ENCODE measurements at places on chromosomes 12 and 14. TPM values are rescaled to one million over a fixed set of nuclear protein-coding genes. Genes with fewer than 3 reads are reported as not detected.

GRCh38 chr14:103699901-103700752 lies 15.1 kb downstream of the XRCC3 start:
- DNase-seq, result no peak

GRCh38 chr14:104105822-104106470 lies 20.4 kb downstream of the ASPG start:
- DNase-seq, result no peak

DNA sequence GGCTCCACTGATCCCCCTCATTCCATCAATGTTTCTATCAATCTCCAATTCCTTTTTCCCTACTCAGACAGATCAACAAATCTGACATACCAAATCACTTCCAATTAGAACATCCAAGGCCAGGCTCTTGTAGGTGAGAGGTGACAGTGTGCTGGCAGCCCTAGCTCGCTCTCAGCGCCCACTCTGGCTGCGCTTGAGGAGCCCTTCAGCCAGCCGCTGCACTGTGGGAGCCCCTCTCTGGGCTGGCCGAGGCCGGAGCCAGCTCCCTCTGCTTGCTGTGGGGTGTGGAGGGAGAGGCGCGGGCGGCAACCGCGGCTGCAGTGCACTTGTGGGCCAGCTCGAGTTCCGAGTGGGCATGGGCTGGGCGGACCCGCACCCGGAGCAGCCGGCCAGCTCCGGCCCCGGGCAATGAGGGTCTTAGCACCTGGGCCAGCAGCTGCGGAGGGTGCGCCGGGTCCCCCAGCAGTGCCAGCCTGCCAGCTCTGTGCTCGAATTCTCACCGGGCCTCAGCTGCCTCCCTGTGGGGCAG lies 6.0 kb upstream of the ITPR2 start:
- no peak for DNase-seq

GRCh38 chr14:50001999-50002925 lies 109.4 kb downstream of the ARF6 start:
- DNase-seq, result peak; percentile 58

- DNase-seq, result no peak
Observed at GRCh38 chr12:76542908-76543307, 16.7 kb downstream of the OSBPL8 start.

DNA sequence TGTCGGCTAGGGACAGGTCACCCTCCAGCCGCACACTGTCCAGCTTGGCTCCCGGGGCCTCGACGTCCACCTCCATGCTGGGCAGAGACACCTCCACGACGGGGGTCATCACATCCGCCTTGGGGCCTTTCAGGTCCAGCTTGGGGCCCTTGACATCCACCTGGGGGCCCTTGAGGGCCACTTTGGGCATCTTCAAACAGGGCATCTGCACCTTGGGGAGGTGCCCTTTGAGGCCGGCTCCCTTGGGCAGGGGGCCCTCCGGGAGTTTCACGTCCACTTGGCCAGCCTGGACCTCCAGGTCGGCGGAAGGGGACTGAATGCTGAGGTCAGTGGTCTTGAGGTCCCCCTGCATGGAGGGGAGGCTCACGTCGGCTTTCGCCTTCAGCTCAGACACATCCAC lies 17.9 kb downstream of the PLD4 start:
- DNase-seq, result no peak

DNA sequence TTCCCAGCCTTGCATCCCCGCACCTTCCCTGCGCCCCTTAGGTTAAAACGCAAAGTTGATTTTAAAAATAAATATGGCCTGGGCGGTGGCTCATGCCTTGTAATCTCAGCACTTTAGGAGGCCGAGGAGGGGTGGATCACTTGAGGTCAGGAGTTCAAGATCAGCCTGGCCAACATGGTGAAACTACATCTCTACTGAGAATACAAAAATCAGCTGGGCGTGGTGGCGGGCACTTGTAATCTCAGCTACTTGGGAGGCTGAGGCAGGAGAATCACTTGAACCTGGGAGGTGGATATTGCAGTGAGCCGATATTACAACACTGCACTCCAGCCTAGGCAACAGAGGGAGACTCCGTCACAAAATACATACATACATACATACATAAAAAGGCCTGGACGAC lies 96.0 kb downstream of the GCH1 start:
- DNase-seq, result no peak

- DNase-seq, result no peak
Observed at GRCh38 chr12:51496895-51497294, 72.3 kb downstream of the SLC4A8 start.

GRCh38 chr12:132506328-132507160 lies 16.6 kb downstream of the FBRSL1 start:
- DNase-seq, result peak; percentile 78

- DNase-seq, result no peak
Observed at GRCh38 chr14:75453817-75454434, 26.1 kb downstream of the JDP2 start.

DNA sequence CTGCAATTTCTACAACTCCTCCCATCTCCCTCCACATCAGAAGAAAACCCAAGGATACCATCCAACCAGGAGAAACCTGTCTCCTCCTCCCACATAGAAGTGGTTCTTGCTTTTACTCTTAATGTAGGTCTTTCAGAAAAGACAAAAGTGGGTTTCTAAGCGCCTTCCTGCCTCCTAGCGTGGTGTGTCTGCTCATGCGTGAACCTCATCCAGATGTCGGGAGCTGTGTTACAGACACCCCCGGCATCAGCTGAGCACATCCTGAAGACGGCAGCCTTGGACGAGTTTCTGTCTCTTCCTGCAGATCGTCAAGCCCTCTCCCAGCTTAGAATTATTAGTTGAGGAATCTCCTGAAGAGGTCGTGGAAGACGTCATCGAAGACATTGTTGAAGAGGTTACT lies 9.5 kb downstream of the LRRC43 start:
- no peak for DNase-seq

DNA sequence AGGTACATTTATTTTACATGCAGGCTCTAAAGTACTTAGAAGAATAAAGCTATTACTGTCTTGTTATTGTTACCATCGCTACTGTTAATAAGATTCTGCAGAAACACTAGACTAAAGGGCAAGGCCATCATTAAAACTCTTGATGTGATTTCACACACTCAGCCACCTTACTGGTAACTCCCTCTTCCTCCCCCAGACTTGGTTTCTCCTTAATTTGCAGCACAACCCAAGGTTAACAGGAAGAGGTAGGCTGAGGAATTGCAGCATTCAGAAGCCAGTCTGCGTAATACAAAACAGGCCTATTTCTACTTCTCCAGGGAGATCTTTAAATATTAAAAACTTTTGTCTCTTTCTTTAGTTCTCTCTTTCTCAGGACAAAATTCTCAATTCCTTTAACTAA lies 210.3 kb downstream of the BTG1 start:
- DNase-seq, result no peak

- peak; percentile 37 for DNase-seq
Observed at GRCh38 chr12:123024819-123025391, 44.4 kb downstream of the ARL6IP4 start.

- DNase-seq, result peak; percentile 88
Observed at GRCh38 chr12:106113042-106113441, 25.7 kb downstream of the NUAK1 start.

DNA sequence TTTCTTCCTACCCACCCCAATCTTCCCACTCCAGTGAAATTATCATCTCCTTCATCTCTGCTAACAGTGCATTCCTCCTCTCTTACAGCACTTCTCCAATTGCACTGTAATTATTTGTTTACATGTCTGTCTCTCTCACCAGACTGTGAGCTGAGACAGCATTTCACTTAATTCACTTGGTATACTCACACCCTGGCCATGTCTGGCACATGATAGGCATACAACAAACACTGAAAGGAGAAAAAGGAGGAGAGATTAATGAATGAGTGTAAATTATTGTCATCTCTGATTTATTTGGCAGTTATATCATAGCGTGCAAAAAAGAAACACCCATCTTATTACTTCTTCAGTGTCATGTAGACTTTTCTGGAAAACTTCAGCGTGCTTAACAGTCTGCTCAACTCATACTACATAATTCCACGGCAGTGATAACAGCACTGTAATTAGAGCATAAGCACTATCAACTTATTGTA lies 452.3 kb downstream of the ADAMTS20 start:
- no peak for DNase-seq

DNA sequence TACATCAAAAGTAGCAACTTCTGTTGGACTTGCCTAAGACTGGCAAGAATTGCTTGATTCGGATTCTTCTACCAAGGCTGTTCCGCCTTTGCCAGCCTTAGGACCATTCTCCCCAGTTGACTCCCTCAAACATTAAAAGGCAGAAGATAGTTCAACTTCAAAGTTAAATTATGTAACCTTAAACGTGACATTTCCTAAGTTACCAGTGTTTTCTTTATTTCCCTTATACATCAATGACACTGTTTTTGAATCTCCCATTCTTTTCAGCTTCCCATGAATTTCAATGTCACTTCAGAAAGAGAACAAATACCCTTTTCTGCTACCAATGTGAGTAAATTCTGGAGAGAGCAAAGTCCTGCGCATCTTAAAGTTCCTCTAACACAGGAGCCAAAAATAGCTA lies 25.2 kb downstream of the CAPRIN2 start:
- DNase-seq, result no peak

GRCh38 chr14:43503508-43503907 lies 1003.6 kb downstream of the FSCB start:
- DNase-seq, result no peak

- no peak for DNase-seq
Observed at GRCh38 chr12:10015450-10015849, 5.0 kb downstream of the CLEC12B start.

Gene SHMT2
- 89.3 TPM for total RNA-seq

Gene OR4K14
- total RNA-seq, result not detected

Gene FLRT2
- 5.2 TPM for total RNA-seq

Gene GPR84
- total RNA-seq, result not detected

Gene DPPA3
- total RNA-seq, result not detected

Gene GPRC5D
- not detected for total RNA-seq

Gene CABP1
- total RNA-seq, result not detected

Gene PLA2G1B
- not detected for total RNA-seq

Gene C14orf119
- 62.0 TPM for total RNA-seq

Gene DACT1
- 23.1 TPM for total RNA-seq

Gene TPPP2
- total RNA-seq, result not detected

Measured in RPMI7951 (cell line).